Endothelial cell of umbilical vein (primary cell): ENCODE measurements at places on chromosomes 6 and 20. TPM values are rescaled to one million over a fixed set of nuclear protein-coding genes. Genes with fewer than 3 reads are reported as not detected.

Gene TFEB
- 4.9 and 5.5 TPM in 2 replicates for total RNA-seq

Gene CYP21A2
- 0.22 and 0.32 TPM in 2 replicates for total RNA-seq

Gene SPATA25
- total RNA-seq = 1.3 TPM in 1 of 2 replicates, not detected in the other

Gene ZNF76
- 26.7 and 34.6 TPM in 2 replicates for total RNA-seq

Gene CD109
- 86.2 and 107 TPM in 2 replicates for total RNA-seq

- H3K4me3 ChIP-seq = no peak overlapping the region
- no peaks in the 10 kb centered on the region for H3K36me3 ChIP-seq
- H3K27ac ChIP-seq = no peak overlapping the region
- no peaks in the 10 kb centered on the region for H3K27me3 ChIP-seq
- DNase-seq = no peak
Observed at GRCh38 chr6:28003661-28004060, 46.6 kb downstream of the OR2B6 start.

DNA sequence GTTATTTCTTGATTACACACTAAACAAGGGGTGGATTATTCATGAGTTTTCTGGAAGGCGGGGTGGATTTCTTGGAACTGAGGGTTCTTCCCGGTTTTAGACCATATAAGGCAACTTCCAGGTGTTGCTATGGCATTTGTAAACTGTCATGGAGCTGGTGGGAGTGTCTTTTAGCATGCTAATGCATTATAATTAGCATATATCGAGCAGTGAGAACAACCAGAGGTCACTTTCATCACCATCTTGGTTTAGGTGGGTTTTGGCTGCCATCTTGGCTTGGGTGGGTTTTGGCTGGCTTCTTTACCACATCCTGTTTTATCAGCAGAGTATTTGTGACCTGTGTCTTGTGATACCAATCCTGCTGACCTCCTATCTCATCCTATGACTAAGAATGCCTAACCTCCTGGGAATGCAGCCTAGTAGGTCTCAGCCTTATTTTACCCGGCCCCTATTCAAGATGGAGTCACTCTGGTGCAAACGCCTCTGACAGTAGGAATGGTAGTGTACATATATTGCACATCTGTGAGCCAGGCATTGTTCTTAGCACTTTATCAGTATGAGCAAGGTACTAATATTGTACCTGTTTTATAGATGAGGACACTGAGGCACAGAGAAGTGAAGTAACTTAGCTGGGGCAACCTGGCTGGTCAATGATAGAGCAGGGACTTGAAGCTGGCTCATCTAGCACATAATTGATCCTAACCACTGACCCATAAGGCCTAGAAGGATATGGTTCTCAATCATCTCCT is 203.7 kb downstream of the NFATC2 start:
- H3K27ac ChIP-seq = no peak overlapping the region
- H3K4me1 ChIP-seq = peaks cover 4% of the 10 kb centered on the region
- DNase-seq = no peak

GRCh38 chr6:11462742-11463397 is 74.7 kb upstream of the TMEM170B start:
- H3K4me3 ChIP-seq = no peak overlapping the region
- DNase-seq = no peak
- H3K27me3 ChIP-seq = no peaks in the 10 kb centered on the region
- no peaks in the 10 kb centered on the region for H3K36me3 ChIP-seq
- H3K27ac ChIP-seq = no peak overlapping the region
